ENCODE measurements at places on chromosomes 11 and 22.

- no peaks in the 10 kb centered on the region for H3K36me3 ChIP-seq
- H3K4me1 ChIP-seq = no peaks in the 10 kb centered on the region
- DNase-seq = no peak
- no peak overlapping the region for H3K27ac ChIP-seq
- H3K4me3 ChIP-seq = no peak overlapping the region
- no peaks in the 10 kb centered on the region for H3K27me3 ChIP-seq
These were observed 51.1 kb upstream of the CFAP300 start for GRCh38 chr11:101996111-101996510.

- H3K36me3 ChIP-seq = no peaks in the 10 kb centered on the region
- peak; percentile 98 for DNase-seq
- H3K27ac ChIP-seq = peak overlapping the region; percentile 74
- peaks cover 27% of the 10 kb centered on the region for H3K4me1 ChIP-seq
- H3K4me3 ChIP-seq = peak overlapping the region; percentile 58
These were observed 15.7 kb downstream of the DAGLA start for GRCh38 chr11:61695917-61696316.

DNA sequence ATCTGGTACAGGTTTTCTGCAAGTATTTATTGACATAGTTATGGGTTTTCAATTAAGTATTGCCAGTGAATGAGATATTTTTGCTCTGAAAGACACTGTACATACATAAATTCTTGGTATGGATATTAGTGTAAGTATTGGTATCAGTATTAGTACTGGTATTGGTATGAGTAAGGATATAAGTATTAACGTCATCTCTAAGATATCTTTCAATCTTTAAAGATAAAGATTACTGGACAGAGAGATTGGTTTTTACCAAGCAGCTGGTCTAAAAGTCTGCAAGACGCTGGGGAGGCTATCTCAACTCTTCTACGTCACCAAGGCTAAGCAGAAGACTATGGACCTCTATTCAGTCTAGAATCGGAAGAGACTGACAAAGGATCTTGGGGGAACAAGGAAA is 234.5 kb downstream of the NXPE2 start:
- no peak overlapping the region for H3K27ac ChIP-seq
- no peaks in the 10 kb centered on the region for H3K27me3 ChIP-seq
- H3K4me1 ChIP-seq = no peaks in the 10 kb centered on the region
- H3K36me3 ChIP-seq = no peaks in the 10 kb centered on the region
- H3K4me3 ChIP-seq = no peak overlapping the region
- no peak for DNase-seq

DNA sequence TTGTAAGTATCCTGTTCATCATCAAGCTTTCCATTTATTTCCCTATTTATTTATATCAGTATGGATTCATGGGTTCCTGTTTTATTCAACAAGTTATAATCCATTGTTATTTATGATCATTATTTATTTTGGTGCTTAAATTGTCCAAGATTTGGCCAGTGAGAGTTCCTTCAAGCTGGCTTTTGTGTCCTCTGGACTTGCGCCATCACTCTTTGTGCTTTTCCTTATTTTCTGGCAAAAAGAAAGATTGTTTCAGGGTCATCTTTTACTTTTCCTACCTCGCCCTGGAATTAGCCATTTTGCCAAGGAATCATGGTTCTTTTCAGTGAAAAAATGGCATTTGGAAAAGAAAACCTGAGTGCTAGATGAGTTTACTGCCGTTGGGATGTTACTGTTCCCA is 193.4 kb downstream of the ADAMTS15 start:
- H3K4me1 ChIP-seq = peaks cover 30% of the 10 kb centered on the region
- no peaks in the 10 kb centered on the region for H3K36me3 ChIP-seq
- H3K4me3 ChIP-seq = no peak overlapping the region
- no peak for DNase-seq
- H3K27me3 ChIP-seq = no peaks in the 10 kb centered on the region

DNA sequence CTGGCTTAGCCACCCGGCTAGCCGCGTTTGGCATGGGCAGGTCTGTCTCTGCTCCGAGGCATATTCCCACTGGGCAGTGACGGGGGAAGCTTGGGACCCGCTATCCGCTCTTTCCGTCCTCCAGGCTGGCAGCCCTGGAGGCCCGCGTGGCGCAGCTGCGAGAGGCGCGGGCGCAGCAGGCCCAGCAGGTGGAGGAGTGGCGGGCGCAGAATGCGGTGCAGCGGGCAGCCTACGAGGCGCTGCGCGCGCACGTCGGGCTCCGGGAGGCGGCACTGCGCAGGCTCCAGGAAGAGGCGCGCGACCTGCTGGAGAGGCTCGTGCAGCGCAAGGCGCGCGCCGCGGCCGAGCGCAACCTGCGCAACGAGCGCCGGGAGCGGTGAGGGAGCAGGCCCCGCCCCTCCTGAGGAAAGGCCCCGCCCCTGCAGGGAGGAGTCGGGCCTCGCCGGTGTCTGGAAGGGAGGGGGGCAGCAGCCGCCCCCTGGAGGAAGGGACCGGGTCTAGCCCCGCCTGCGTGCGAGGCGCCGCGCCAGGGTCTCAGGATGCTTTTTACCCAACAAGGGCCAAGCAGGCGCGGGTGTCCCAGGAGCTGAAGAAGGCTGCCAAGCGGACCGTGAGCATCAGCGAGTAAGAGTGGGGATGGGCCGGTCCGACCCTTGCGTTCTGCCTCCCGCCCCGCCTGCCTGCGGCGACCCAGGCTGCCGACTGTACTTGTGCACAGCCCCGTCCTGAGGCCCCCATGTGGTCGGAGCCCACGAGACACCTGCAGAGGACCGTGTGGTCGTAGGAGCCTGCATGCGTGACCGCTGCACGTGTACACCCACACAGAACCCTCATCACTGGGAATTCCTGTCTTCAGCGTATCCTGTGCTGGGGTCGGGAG is 7.9 kb downstream of the ATG16L2 start:
- DNase-seq = peak; percentile 99
- peaks cover 11% of the 10 kb centered on the region for H3K36me3 ChIP-seq
- H3K4me3 ChIP-seq = peak overlapping the region; percentile 77

- H3K27ac ChIP-seq = no peak overlapping the region
- no peaks in the 10 kb centered on the region for H3K27me3 ChIP-seq
- peaks cover 5% of the 10 kb centered on the region for H3K36me3 ChIP-seq
- peaks cover 3% of the 10 kb centered on the region for H3K4me1 ChIP-seq
These were observed 98.3 kb downstream of the C11orf65 start for GRCh38 chr11:108369064-108369463.

GRCh38 chr11:13062115-13062514 is 53.0 kb downstream of the RASSF10 start:
- no peak overlapping the region for H3K27ac ChIP-seq
- DNase-seq = no peak
- H3K36me3 ChIP-seq = no peaks in the 10 kb centered on the region
- H3K4me1 ChIP-seq = no peaks in the 10 kb centered on the region
- H3K4me3 ChIP-seq = no peak overlapping the region

GRCh38 chr22:49008682-49009235 is 818.9 kb downstream of the BRD1 start:
- no peak overlapping the region for H3K27ac ChIP-seq
- H3K27me3 ChIP-seq = no peaks in the 10 kb centered on the region
- no peaks in the 10 kb centered on the region for H3K4me1 ChIP-seq
- H3K36me3 ChIP-seq = no peaks in the 10 kb centered on the region
- peak; percentile 42 for DNase-seq

DNA sequence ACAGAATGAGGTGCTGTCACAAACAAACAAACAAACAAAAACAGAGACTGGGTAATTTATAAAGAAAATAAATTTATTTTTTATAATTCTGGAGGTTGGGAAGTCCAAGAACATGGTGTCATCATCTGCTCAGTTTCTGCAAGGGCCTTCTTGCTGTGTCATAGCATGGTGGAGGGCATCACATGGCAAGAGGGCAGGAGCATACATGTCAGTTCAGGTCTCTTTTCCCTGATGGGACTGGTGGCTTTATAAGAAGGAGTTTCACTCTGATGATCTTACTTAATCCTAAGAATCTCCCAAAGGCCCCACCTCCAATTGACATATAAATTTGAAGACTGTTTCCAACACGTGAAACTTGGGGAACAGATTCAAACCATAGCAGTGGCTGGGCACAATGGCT is 135.7 kb downstream of the NECTIN1 start:
- H3K4me3 ChIP-seq = no peak overlapping the region
- no peak overlapping the region for H3K27ac ChIP-seq
- no peaks in the 10 kb centered on the region for H3K27me3 ChIP-seq
- H3K4me1 ChIP-seq = peaks cover 23% of the 10 kb centered on the region
- no peaks in the 10 kb centered on the region for H3K36me3 ChIP-seq

DNA sequence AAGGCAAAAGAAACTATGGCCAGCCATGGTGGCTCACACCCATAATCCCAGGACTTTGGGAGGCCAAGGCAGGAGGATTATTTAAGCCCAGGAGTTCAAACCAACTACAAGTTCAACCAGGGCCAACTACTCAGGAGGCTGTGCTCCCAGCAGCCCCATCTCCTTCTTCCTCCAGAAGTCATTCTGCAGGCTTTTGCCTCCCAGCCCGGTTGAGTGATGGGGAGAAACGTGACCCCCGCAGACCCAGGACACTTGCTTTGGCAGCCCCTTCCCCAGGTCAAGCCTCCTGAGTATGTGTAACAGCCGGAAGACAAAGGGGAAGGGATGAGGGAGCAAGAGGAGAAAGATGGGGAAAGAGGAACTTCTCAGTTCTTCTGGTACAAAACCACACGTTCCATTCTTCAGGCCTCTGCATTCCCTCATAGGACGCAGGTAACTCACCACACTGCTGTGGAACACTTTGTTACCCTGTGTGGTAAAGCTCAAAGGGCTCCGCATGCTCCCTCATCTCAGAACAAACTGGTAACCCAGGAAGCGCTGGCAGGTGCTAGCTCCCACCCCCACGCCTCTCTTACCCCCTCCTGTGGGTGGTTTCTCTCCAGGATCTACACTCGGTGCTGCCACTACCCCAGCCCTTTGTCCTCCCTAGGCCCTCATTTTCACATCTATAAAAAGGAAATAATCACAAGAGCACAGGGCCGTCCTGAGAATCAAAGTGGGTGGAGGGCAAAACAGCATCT is 4.0 kb downstream of the SULT4A1 start:
- H3K27me3 ChIP-seq = peaks cover 25% of the 10 kb centered on the region
- DNase-seq = peak; percentile 32
- no peak overlapping the region for H3K27ac ChIP-seq
- H3K4me1 ChIP-seq = no peaks in the 10 kb centered on the region

DNA sequence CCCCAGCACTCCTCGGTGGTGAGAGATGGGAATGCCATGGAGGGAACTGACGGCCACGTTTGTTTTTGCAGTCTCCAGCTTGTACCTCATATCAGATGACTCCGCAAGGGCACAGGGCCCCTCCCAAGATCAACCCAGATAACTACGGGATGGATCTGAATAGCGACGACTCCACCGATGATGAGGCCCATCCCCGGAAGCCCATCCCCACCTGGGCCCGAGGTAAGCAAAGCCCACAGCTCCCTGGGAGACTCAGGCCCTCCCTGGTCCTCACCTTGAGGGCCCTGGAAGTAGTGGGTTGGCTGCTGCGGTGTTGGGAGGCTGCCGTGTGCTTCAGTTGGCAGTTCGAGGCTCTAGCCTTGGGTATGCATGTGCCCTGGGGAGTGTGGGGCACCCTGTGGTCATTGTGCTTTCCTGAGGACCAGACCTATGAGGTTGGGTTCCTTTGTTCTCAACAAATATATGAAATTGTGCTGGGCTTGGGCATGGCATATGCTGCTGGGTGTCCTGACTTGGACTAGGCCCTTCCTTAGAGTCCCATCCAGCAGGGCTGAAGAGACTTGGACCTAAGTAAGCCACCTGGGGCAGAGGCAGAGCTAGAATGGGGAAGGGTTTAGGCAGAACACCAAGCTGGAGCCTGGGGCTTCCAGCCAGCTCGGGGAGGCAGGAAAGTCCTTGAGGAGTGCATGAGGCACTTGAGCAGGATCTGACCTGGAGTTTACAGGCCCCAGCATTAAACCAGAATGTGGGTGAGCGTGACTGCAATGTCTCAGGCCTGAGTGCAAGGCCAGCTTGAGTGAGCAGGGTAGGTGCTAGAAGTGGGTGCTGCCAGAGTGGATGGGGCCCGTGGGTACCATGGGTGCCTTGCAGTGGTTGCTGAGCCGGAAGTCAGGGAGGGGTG is 26.4 kb downstream of the INCENP start:
- no peak overlapping the region for H3K4me3 ChIP-seq
- no peak overlapping the region for H3K27ac ChIP-seq
- DNase-seq = peak; percentile 21
- H3K36me3 ChIP-seq = peaks cover 55% of the 10 kb centered on the region
- no peaks in the 10 kb centered on the region for H3K4me1 ChIP-seq
- no peaks in the 10 kb centered on the region for H3K27me3 ChIP-seq

DNA sequence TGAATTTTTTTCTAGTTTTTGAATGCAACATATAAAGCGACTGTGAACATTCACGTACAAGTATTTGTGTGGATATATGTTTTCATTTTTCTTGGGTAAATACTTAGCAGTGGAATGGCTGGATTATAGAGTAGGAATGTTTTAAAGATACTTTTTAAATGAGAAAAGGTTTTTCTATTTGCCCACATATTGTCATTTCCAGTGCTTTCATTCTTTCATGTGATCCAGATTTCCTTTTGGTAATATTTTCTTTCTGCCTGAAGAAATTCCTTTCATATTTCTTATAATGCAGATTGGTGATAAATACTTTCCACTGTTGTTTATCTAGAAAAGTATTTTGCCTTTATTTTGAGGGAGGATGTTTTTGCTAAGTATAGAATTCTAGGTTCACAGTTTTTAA is 7.9 kb downstream of the DDB2 start:
- no peak for DNase-seq
- no peaks in the 10 kb centered on the region for H3K27me3 ChIP-seq
- peaks cover 26% of the 10 kb centered on the region for H3K36me3 ChIP-seq
- H3K4me1 ChIP-seq = peaks cover 11% of the 10 kb centered on the region
- H3K27ac ChIP-seq = peak overlapping the region; percentile 32
- no peak overlapping the region for H3K4me3 ChIP-seq
